Tibial nerve (tissue), 4 donors: ENCODE measurements at places on chromosomes 12 and 14.

GRCh38 chr12:93022603-93023340 lies 93.7 kb upstream of the EEA1 start:
- DNase-seq: no peak

- peak; percentile 63 for DNase-seq
Measured at GRCh38 chr14:69129264-69129880, 23.5 kb downstream of the DCAF5 start.

GRCh38 chr12:6340745-6341416 lies 995 bp downstream of the TNFRSF1A start:
- no peak for DNase-seq

DNA sequence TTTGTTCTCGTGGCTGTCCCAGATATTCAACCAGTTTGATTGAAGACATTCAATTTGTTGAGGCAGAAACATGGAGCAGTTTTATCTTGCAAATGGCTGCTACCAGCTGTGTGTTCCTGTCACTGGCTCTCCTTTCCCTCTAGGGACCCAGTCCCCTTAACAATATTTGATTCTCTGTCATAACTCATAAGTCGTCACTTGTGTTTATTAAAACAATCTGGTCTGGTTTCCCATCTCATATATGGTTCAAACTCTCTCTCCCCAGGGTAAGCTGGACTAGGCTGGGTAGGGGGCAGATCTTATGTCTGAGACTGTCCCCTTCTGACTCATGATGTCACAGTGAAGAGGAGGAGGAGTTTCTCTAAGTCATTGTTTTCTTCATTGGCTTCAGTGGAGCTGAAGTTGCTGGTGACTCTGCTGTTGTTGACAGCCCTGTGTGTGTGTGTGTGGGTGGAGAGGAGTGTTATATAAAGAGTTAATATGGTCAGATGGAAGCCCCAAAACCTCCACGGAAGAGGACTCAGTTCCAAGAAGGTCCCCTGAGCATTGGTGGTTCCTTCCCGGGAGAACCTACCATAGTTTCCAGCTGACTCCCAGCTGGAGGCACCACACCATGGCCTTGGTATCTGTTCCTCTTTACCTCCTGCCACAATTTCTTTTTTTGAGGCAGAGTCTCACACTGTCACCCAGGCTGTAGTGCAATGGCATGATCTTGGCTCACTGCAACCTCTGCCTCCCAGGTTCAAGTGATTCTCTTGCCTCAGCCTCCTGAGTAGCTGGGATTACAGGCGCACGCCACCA lies 16.1 kb upstream of the GNG2 start:
- no peak for DNase-seq

DNA sequence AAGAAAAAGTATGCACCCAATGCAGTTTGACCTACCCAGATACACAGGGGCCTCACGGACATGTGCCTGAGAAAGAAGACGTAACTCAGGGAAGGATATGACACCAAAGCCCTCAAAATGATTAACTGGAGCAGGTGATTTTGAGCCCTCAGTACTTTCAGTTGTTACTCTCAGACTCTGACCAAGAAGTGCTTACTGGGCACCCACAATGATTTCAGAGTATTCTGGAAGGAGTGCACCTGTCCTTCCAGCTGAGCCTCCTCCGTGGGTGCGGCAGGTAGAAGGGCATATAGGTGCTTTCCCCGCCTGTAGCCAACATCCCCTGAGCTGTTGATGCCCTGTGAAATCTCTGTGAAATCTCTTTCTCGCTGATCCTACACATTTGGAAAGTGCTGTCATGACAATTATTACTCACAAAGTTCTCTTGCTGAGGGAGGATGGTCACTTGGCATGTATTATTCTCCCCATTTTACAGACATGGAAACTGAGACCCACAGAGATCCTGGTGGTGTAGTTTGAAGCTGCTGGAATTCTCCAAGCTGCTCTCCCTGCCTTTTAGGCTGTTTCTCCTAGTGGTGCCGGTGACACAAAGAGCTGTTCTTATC lies 154.3 kb upstream of the CCND2 start:
- no peak for DNase-seq

DNA sequence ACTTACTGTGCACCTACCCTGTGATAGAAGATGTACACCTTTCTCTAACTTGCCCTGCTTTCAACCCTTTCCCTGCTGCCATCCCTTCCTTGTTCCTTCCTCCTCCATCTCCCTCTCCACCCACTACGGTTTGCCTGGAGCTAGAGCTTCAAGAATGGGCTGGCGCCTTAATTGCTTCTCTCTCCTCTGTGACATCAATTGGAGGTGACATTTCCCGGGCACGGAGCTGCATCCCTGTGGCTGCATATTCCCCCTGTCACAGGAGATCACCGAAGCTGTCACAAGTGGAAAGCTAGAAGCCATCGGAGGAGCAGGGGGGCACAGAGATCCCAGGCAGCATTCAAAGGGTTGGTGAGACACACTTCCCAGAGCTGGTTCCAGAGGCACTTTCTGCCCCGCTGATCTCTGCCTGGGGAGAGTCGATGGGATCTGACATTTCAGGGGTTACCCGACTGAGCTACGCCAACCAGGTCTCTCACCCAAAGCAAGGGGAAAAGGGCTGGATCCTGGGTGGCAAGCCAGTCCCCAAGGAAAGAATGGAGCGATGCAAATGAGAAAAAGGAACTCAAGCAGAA lies 604.9 kb downstream of the MED13L start:
- DNase-seq: no peak
